ENCODE measurements at places on chromosomes 3 and 15. TPM values are rescaled to one million over a fixed set of nuclear protein-coding genes. Genes with fewer than 3 reads are reported as not detected.

DNA sequence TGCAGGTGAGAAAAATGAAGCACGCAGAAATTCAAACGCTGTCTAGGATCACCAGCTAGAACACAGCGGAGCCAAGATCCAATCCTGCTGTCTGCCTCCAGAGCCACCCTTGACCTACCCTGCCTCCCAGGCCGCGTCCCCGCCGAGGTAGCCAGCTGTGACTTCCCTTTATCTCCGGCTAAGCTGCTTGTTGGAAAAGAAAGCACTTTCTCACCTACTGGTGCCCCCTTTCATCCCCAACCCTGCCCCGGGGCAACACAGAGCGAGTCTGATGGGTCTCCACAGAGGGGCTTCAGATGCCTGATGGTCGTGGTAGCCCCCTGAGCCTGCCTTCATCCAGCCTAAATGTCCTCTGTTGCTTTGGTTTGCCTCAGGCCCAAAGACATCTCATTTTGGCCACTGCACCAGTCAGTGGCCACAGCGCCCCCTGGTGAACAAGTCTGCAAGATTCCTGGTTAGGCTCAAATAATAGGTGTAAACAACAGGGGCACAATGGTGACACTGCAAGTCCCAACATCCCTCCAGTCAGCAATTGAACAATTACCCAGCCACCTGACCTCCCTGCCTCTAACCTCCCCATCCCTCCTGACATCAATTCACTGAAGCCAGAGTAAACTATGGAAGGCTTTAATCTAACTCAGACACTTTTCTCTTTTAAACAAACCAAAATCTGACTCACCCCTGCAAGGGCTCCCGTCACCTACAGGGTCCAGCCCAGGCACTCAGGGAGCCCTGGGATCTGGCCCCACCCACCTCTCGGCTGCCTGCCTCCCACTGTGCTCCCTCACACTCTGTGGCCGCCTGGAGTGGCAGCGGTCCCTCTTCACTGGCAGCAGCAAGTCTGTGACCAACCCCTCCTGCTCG is 27.3 kb upstream of the BCL2L10 start:
- DNase-seq = no peak

- no peak for DNase-seq
Measured at GRCh38 chr3:35448681-35449080, 190.6 kb upstream of the ARPP21 start.

DNA sequence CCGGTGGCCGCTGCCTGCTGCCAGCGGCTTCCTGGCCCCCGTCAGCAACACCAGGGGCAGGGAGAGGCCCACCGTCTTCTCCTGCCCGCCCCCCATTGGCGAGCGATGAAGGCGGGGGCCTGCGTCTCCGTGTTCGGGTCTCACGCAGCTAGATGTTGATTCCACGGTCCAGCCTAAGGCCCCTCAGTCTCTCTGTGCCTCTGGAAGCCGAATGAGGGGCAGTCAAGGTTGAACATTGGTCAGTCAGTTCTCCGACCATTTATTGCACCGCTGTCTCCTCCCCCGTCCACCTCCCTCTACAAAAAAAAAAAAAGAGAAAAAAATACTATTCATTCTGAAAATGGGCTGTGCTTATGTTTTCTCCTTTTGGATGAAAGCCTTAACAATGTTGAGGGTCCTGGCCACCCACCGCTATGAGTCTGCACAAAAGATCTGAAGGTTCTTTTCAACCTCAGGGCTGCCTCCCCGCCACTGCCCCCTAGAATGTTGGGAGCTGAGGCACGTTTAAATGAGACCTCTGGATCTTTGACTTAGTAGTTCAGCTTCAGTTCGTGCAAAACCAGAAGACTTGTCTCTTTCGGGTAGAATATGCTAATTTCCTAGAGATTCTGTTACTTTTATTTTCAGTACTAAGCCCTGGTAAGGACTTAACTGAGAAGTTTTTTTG is 736 bp downstream of the IREB2 start:
- no peak for DNase-seq

SLC28A1 gene
- 0.11 TPM for total RNA-seq

ACOX2 gene
- 28.8 TPM for total RNA-seq

BFSP2 gene
- not detected for total RNA-seq

PIK3CB gene
- total RNA-seq = 22.8 TPM

Data from urinary bladder (tissue), 4 donors.